H4 (cell line): ENCODE measurements at places on chromosomes 12 and 14. TPM values are rescaled to one million over a fixed set of nuclear protein-coding genes. Genes with fewer than 3 reads are reported as not detected.

FSCB gene
- 0.02 TPM in 1 of 2 replicates, not detected in the other for total RNA-seq

DNA sequence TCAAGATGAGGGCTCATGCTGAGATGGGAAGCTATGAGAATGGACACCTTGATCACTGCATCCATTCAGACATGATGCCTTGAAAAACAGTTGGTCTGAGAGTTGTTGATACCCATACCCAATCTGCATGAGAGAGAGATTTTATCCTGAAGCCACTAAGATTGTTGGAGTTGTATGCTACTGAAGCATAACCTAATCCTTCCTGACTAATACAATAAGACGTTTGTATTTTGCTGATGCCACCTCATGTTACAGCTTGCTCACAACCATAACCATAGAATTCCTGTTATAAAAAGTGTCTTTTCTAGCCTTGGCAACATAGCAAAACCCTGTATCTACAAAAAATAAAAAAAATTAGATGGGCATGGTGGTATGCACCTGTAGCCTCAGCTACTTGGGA, 12.7 kb upstream of the SERPINA1 start:
- DNase-seq: no peak

GRCh38 chr12:28051516-28052354, 79.2 kb upstream of the PTHLH start:
- DNase-seq: no peak

ZFC3H1 gene
- total RNA-seq: 4.4 and 5.5 TPM in 2 replicates

LRP1 gene
- 5.8 and 6.5 TPM in 2 replicates for total RNA-seq

GRCh38 chr12:51591016-51591901, at the start of gene SCN8A:
Gene SCN8A, plus strand, starts transcription at chr12:51591233. Its CDS starts 71,585 bp downstream, at chr12:51662818.
- no peak for DNase-seq

- no peak for DNase-seq
Measured at GRCh38 chr14:99389174-99389826, 91.4 kb downstream of the SETD3 start.

- DNase-seq: no peak
Measured at GRCh38 chr14:71358209-71358931, 451.1 kb downstream of the PCNX1 start.

TSHR gene
- total RNA-seq: not detected in 2 replicates

GRCh38 chr12:49093792-49094159, 825 bp downstream of the DHH start:
- DNase-seq: no peak

TEX22 gene
- total RNA-seq: 0.04 TPM in 1 of 2 replicates, not detected in the other

ITGA7 gene
- 0.88 and 1.2 TPM in 2 replicates for total RNA-seq

- DNase-seq: no peak
Measured at GRCh38 chr12:109810954-109811623, 22.1 kb downstream of the TRPV4 start.

GRCh38 chr12:47551426-47551851, 154.4 kb downstream of the RPAP3 start:
- DNase-seq: peak; percentile 65

DNA sequence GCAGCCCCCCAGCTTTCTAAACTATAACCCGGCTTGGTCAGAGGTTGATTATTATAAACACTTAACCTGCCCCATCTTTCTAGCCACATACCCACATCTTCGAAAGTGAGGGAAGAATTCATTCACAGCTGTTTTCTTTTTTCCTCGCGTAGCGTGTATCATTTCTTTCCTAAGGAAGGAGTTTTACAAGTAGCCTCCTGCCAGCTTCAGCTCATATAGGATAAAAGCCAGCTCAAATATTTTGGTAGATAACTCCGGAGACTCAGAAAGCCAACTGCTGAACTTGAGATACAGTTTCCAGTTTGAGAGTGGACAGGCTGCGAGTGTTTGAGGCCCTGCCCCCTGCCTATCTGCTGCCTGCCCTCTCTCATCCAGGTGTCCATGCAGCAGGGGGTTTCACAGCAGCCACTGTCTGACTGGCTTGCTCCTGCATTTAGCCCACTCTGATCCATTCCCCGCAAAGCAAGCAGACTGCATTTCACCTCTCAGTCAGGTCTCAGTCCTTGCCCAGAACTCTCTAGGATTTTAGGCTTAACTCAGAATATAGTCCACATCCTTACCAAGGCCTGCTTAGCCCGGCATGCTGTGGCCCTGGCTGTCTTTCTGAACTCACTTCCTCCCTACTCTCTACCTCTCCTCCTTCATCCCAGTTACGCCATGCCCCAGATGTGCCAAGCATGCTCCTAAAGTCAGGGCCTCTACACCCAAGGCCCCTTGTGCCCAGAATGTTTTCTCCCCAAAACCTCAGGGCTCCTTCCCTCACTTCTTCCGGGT, 46.9 kb downstream of the EVL start:
- no peak for DNase-seq

TGM1 gene
- 0.12 and 0.74 TPM in 2 replicates for total RNA-seq

DNA sequence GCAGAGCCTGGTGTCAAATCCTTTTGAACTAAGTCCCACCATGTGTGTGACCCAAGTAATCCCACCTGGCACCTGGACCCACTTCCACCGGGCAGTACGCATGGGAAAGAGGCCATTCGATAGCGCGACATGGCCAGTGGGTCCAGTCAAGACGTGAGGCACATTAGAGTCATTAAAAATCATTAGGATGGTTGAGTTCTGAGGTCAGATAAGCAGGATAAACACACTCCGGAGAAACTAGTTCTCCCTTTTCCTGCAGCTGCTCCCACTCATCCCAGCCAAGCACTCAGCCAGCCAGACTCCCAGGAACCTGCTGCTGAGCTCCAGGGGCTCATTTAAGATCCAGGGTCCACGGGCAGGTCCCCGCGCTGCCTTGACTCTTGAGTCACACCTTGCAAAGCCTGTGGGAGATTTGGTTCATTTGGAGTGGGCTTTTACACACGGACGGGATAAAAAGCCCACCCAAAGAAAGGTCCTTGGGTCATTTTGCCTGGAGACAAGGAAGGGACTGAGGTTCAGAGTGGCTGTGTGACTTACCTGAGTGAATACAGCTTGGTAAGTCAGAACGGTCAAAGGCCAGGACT, 313.9 kb downstream of the BCL11B start:
- DNase-seq: no peak

SYNDIG1L gene
- total RNA-seq: not detected in 2 replicates

GRCh38 chr12:16524378-16524777, 81.6 kb downstream of the LMO3 start:
- DNase-seq: no peak

DNA sequence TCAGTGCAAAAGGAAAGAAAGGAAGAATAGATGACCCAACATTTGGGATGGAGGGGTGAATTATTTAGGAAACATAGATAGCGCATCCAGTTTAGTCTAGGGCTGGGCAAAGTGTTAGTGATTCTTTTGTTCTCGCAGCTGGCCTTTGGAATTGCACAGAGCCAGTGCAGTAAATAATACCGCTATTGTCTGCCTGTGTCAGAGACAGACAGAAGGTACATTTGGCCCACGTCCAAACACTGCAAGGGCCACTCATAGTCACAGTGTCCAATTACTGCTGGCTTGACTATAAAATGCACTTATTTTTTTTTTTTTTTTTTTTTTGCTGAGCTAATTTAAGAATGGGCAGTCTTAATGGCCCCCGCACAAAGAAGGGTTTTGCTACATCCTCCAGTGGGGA, 638.6 kb downstream of the BCL11B start:
- DNase-seq: peak; percentile 12

DNA sequence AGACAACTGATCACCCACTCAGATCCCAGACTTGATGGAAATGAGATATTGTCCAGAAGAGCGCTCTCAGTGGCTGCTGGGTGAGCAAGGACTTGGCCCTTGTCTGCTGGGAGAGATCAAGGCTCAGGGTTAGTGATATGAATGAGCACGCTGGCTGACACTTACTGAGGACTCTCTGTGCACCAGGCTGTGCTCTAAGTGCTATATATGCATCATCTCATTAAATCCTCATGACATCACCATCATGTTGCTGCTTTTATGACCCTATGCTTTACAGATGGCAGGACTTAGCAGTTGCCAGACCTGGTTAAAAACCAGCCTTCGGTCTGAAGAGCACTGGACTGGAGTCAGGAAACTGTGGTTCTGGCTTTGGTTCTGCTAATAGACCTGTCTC, 260.9 kb downstream of the VRK1 start:
- DNase-seq: no peak

DNA sequence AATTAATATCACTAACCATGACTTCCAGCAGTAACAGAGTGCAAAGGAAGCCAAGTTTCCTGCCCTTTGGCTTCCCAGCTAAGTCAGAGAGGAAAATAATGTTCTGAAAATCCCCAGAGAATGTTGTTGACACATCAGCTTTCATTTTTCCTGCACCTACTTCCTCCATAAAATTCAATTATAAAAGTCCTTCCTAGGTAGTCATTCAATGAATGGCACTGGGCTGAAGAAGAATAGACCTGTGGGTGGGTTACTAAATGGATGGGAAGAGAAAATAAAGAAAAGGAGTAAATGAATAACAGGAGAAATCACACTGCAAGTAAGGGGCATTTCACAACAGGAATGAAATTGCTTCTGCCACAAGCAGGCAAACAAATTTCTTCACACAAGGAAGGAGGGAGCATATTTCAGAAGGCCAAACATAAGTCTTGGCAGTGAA, 73.2 kb upstream of the MDM1 start:
- DNase-seq: no peak

DNA sequence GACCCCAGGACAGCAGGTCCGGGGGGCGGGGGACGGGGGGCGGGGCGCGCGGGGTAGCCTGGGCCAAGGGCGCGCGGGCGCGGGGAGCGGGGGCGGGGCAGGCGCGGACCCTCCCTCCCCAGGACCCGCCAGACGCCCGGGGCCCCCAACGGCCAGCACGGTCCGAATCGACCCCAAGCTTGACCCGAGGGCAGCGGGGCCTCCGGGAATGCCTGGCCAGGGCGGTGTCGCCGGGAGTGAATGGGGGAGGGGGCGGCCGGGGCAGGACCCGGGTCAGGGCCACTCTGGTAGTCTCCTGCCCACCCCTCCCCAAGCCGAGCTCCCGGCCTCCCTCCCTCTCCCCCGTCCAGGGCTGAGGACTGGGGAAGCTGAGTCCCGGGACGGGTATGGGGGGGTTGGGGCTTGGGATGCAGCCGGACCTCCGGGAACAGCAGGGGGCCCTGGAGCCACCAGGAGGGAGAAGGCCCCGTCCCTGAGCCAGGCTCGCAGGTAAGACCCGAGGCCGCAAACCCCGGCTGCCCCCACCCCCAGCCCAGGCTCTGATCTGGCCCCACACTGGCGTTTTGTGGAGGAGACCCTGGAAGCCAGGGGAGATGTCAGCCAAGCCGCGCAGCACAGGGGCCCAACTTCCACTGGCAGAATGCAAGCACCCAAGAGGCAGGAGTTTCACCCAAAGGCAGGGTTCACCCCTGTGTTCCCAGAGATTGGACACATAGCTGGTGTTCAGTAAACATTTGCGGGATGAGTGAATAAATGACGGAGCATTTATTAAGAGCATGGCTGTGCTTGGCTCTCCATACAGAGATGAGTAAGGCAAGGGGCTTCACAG, 545 bp upstream of the GALNT9 start:
- DNase-seq: no peak

SERPINA3 gene
- total RNA-seq: 0.35 and 0.56 TPM in 2 replicates

NANOG gene
- total RNA-seq: not detected in 2 replicates

GRCh38 chr12:1122786-1123185, 131.8 kb downstream of the ERC1 start:
- no peak for DNase-seq

PIWIL1 gene
- total RNA-seq: 0.06 and 0.08 TPM in 2 replicates

DNA sequence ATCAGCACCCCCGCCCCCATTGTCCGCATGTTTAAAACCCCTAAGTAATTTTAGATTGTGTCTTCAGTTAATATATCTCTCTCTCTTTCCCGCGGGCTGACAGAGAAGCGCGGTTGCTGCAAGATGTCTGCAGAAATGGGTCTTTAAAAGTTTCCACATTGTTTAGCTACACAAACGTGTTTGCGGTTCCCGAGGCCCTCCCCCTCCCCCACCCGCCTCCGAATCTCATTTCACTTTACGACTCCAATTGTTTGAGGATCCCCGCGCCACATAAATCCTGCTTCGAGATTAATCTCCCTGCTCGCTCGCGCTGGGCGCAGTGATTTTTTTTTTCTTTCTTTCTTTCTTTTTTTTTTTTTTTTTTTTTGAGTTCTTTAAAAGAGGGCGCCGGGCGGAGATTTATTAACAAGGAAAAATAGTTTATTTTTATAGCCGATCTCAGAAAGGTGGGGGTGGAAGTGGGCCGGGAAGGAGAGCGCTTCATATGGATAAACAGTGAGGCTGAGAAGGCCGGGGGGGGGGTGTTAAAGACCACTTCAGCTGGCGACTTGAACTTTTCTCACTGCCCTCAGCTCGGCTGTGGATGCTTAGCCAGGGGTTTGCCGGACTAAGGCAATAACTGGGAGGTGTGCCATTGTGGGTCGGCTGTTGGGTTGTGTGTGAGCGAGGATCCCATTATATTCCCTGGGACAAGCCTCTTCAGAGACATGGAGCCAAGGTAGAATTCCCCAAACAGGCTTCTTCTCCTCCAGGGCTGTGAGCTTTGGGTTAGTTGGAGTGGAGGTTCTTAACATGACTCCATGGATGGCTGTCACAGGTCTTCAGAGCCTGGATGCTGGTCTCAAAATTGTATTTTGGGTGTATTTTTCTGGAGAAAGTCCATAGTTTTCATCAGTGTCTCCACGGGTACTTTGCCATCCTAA, 39.7 kb upstream of the TBX5 start:
- DNase-seq: no peak

GRCh38 chr14:38065106-38065762, 142.5 kb upstream of the SSTR1 start:
- DNase-seq: peak; percentile 11

DNA sequence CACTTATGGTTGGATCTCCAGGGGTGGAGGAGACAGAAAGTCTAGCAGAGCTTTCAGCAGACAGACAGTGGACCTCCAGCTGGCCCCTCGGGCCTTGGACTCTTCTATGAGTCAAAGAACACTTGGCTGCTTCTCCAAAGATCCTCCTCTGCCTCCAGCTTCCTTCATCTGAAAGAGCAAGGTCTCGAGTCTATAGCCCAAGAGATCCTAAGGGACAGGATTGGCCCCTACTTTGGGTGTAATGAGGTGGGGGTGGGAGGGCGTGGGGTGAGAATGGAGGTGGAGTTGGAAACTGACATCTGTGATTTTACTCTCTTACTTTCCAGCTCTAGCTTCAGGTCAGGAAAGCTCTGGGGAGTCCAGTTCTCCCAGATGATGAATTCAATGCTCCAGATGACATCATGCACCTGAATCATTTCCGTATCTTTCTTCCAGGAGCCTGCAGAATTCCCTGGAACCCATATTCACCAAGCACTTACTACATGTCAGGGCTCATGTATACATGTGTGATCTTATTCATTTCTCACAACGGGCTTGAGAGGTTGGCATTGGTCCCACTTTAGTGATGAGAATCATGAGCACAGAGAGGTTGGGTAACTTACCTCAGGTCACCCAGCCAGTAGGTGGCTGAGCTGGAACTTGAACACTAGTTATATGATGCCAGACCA, 10.2 kb upstream of the PGF start:
- DNase-seq: no peak

CCDC85C gene
- 5.7 and 5.8 TPM in 2 replicates for total RNA-seq

SYT1 gene
- total RNA-seq: 5.5 and 5.9 TPM in 2 replicates

GRCh38 chr14:77143071-77143470, 1.5 kb upstream of the ZDHHC22 start:
- no peak for DNase-seq

PTPN21 gene
- total RNA-seq: 4.0 and 4.4 TPM in 2 replicates

CCDC197 gene
- total RNA-seq: not detected in 2 replicates

- no peak for DNase-seq
Measured at GRCh38 chr14:29654901-29655550, 272.6 kb downstream of the PRKD1 start.

GRCh38 chr14:61470961-61471293, 149.5 kb downstream of the PRKCH start:
- DNase-seq: no peak
